ENCODE measurements at places on chromosomes 16 and 17.

GRCh38 chr17:82424001-82424862 lies 5.8 kb upstream of the OGFOD3 start:
- DNase-seq = peak; percentile 72

DNA sequence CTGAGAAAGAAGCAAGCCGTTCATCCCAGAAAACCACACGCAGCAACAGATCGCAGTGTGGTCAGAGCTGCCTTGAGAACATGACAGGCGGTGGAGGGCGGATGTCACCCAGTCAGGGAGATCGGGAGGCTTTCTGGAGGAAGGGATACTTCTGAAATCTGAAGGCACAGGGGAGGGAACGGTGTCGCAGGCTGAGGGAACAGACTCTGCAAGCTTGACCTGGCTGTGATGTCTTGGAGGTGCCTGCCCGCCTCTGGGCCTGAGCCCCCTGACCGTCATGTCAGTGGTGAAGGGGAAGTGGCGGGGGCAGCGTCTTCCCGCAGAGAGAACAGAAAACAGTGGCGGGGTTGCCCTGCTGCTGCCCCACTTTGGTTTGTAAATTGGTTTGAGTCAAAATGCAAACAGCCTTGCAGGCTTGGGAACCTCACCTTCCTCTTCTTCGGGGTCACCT lies 8.1 kb upstream of the ATP2A3 start:
- no peak for DNase-seq

DNA sequence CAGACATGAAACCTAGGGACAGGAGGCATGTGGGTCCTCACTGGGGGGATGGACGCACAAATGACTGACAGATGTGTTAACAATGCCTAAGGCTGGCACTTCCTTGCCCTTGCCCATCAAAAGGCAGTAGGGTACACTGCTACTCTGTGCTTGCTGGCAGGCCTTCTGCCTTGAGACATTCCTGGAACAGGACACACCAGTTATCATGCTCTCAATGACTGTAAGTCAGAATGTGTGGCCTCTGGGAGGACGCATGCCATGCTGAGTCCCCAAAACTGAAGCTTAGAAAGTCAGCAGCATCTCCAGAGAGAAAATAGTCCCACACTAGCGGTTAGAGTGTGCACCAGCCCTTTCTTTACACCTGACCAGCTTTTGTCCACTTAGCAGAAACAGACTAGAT lies 16.1 kb upstream of the SREBF1 start:
- no peak for DNase-seq

- no peak for DNase-seq
Observed at GRCh38 chr17:73121506-73121905, 29.0 kb upstream of the SLC39A11 start.

- no peak for DNase-seq
Observed at GRCh38 chr16:87048038-87048729, 269.0 kb downstream of the C16orf95 start.

DNA sequence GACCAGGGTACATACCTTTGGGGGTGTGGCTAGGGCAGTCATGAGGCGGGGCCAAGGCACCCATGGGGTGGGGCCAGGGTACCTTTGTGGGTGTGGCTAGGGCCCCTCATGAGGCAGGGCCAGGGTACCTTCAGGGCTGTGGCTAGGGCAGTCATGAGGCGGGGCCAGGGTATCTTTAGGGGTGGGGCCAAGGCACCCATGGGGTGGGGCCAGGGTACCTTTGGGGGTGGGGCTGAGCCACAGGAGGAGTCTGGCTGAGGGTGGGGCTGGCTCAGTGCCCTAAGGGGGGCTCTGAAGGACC lies 3.5 kb downstream of the GNG13 start:
- DNase-seq = no peak

GRCh38 chr17:75459246-75459589 lies 2.8 kb downstream of the TMEM94 start:
- no peak for DNase-seq

Measured in HepG2 (cell line).